ENCODE measurements at places on chromosomes 11 and 22.

GRCh38 chr11:86435711-86436110, 61.0 kb downstream of the CCDC81 start:
- no peak for DNase-seq

DNA sequence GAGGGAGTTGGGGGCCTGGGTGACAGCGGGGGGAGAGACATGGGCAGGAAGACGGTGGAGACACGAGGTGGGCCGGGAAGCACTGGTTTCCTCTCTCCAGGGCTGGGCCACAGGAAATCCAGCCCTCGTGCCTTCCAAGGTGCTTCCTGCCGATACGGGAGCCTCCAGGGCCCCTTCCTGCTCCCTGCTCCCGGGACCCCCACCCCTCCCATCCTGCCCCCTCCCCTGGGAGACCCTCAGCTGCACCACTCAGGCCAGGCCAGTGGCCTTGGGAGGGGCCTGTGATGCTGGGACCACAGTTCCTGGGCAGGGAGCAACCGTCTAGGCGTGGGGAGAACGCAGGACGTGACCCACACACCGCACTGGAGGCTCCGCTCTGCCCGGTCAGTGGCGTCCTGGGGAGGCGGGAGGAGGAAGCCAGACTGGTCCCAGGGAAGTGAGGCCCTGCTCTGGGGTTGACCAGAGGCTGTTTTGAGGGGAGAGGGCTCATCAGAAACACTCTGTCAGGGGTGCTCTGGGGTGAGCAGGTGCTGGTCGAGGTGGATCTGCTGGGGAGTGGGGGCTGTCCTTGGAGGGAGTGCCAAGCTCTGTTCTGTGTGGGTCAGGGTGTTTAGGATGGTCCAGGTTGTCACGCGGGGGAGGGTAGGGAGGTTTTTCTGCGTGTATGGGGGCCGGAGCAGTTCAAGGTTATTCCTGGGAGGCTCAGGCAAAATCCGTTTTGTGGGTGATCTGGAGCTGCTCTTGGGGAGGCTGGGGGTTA, at the start of gene SHANK3:
TSS of gene SHANK3 (plus strand) at position 353 of the 760 bp plus-strand sequence.
- no peak for DNase-seq

- no peak for DNase-seq
Observed at GRCh38 chr11:86149792-86150191, 80.9 kb upstream of the PICALM start.

DNA sequence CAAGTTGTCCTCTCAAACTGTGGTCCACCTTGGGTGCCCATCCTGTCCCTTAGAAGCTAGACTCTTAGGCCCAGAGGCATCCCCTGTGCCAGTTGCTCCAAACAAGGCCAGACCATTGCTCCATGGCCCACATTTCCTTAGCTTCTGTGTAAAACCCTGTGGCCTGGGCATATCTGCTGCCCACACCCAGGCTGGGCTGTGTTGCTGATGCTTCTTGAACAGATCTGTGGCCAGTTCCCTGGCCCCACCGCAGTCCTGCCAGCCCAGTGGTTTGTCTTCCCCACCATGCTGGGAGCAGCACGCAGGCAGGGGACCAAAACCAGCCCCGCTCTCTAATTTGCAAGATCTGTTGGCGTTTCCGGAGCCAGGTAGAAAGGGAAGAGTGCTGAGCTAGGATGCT, 72.2 kb downstream of the CSNK2A3 start:
- DNase-seq: no peak

DNA sequence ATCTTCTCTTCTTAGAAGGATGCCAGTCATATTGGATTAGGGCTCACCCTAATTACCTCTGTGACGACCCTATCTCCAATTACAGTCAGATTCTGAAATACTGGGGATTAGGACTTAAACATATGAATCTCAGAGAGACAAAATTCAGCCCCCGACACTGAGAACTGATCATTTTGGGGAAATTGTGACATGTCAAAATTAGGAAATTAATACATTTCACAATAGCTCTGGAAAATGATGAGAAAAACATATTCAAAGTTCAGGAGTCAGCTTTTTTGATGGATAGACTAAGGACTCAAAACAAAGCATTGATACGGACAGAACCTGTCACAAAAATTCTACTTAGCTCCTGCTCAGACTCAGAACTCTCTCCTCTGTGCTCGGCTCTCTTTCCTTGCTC, 40.8 kb downstream of the COMMD9 start:
- no peak for DNase-seq

- no peak for DNase-seq
Observed at GRCh38 chr11:66864924-66865697, 8.2 kb downstream of the LRFN4 start.

DNA sequence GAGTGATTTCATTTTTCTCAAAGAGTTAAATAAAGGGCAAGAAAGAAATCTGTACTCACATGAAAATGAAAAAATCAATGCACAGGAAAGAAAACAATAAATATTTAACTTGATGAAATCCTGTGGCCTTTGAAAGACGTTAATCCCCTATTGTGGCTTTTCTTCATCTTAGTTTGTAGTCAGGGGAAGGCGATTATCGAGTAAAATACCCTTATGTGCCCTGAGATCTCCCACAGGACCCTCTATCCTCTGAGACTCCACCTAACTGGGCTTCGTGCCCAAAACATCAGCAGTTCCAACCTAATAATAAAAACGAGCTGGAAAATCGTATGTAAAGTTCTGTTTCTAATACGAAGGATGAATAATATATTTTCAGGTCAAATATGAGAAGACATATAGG, 208.2 kb upstream of the ZC3H12C start:
- no peak for DNase-seq

DNA sequence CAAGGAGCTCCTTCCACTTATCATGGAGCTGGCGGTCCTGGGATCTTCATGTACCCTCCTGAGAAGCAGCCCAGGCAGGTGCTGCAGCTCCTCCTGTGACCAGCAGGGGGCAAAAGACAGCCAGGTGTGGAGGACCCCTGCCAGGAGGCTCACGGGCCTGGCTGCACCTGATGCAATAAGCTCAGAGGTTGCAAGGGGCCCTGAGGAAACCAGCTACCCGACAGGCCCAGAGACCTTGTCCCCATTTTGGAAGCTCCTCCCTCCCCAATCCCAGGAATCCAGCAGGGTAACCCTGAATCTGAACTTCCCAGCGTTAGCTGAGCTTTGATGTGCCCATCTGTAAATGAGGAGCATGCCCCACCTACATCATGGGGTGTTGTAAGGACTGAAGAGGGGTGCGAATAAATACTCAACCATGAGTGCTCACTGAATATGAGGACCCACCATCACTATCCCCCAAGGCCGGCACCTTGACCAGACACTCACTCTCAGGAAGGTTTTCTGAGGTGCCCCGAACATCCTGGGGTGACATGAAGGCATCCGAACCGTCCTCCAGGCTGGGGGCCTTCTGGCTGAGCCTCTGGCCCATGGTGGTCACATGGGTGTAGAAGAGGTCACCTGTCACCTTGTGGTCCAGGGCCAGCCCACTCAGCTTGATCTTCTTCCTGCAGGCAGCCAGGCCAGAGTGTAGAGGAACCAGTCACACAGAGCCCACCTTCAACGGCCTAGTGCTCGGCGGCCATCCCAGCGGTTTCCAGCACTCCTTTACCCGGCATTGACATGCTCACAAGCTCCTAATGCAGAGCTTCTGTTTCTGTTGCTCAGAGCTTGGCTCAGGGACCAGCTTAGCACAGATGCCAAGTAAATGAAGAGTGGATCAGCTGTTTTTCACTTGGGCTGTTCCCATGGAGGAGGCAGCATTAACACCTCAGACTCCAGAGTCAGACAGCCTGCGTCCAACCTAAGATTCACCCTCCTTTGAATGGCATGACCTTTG, 21.7 kb downstream of the SLC43A1 start:
- DNase-seq: no peak

GRCh38 chr11:11363674-11364073, 10.6 kb upstream of the CSNK2A3 start:
- no peak for DNase-seq

DNA sequence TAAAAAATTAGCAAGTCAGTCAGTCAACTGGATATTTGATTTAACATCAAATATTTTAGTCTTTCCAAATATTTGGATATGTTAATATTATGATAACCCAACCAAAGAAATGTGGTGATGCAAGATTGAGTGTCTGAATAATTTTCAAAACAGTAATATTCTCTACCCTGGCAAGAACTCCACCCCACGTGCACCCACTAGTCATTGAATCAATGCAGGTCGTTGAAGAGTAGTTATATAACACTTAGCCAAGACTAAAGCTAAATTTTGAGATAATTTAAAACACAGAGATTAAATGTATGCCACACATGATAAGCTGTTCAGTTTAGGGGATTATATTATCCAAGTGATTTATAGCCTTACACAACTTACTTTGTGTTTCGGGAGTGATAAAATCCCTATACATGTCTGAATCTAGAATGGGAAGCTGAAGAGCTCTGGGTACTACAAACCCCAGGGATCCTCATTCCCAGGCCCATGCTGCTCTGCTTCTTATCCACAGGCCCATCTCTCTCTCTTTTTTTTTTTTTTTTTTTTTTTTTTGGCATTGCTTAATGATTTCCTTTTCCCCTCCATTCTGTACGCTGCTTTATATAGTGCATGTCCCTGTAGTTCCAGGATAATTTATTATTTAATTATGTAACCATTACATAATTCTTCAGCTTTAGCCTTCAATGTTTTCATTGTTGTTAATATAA, 392.9 kb downstream of the NTM start:
- no peak for DNase-seq

DNA sequence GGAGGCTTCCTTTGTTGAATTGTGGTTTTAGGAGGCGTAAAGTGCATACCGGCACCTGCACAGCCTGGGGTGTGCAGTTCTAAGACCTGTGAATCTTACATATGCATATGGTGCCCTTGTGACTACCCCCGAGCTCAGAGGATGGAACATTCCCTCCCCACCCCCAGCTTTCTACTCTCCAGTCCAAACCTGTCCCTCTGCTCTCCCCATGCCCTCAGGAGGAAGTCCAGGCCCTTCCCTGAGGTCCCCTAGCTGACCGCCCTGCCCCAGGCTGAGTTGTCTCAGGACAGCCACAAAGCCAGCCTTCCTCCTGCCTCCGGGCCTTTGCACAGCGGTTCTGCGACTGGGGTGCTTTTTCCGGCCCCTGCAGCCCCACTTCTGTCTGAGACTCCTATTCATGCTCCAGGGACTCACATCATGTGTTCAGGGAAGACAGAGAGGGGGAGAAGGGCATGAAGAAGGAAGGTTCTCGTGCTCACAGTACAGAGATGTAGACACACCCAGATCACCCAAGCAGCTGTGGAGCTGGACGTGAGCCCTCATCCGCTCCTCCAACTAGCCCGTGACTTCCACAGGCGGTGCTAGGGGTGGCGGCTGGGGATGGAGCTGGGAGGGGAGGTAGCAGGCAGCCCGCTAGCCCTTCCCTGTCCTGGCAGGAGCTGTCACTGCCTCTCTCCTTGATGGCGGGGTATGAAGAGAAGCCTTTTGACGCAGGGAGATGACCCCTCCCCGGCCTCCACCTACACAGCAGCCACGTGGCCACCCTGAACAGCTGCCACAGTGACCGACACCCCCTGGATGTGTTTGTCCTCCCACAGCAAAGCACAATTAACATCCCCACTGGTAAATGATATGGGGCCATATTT, 50.8 kb downstream of the FLRT1 start:
- DNase-seq: no peak

DNA sequence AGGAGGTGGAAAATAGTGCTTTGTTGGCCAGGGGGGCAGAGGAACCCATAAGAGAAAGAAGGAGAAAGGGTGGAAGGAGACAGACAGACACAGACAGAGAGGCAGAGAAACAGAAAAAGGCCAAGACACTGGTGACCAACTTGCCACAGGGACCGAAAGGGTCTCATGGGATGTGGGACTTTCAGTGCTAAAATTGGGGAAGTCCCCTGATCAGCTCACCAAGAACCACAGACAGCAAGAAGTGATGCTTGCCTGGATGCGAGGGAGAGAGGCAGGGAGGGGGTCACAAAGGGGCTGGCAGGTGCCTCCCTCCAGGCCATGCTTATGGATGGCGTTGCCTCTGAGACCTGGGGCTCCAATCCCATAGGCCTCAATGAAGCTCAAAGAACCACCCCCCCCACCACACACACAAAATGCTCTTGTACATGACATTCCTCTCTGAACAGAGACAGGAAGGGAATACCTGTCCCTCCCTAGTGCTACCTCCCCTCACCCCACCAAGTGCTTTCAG, 413.4 kb downstream of the MN1 start:
- DNase-seq: no peak

DNA sequence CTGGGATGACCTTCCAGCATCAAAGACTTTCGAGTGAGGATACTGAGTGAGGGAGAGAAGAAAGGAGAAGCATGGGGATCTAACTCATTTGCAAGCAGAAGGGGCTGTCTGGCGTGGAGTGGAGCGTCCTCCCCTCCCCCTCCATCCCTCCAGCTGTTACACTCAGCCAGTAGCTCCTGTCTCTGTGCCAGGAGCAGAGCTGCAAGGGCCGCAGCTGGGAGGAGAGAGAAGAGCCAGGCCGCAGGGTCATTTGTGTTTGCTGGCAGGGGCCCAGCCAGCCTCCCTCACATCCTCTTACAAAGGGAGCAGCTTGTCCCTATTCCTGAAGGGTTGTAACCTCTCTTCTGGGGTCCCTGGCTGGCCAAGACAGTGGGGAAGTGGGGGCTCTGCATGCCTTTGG, 57.9 kb downstream of the NECTIN1 start:
- no peak for DNase-seq

DNA sequence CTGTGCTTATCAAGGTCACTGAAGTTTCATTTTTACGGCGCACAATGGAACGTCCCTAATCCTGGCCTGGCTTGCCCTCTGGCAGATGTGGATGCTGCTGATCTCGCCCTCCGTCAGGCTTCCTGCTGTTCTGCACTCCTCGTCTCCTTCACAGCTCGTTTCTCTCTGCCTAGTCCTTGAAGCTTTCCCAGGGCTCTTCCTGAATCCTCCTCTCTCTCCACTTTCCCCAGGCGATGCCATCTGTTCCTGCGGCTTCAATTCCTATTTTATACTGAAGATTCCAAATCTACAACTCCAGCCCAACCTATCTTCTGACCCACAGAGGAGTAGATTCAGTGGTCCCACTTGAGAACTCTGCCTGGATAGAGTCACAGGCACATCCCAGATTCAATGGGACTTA, 14.2 kb downstream of the SLC22A8 start:
- DNase-seq: no peak

- no peak for DNase-seq
Observed at GRCh38 chr11:65338676-65339075, 5.0 kb downstream of the DPF2 start.

- no peak for DNase-seq
Observed at GRCh38 chr11:64614917-64615316, 23.9 kb downstream of the SLC22A12 start.

DNA sequence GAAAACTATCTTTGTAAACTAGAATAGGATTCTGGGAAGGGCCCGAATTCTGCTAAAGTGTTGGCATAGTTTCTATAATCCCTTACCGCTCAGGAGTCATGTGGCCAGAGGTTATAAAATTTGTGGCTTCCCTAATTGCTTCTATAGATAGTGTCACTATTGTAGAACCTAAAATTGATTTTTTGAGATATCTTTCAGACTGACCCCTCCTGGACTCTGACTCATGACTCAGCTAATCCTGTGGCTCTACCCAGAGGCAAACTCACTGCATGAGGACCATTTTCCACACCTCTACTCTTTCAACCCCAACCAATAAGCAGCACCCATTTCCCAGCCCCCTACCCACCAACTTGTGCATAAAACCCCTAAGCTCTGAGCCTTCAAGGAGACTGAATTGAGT, 61.8 kb upstream of the PRSS23 start:
- DNase-seq: no peak

GRCh38 chr11:119974467-119974866, 163.4 kb downstream of the TRIM29 start:
- DNase-seq: no peak

GRCh38 chr22:17997456-17997855, 26.9 kb downstream of the MICAL3 start:
- DNase-seq: no peak

GRCh38 chr11:71461696-71462095, 8.7 kb downstream of the NADSYN1 start:
- no peak for DNase-seq

GRCh38 chr22:35997438-35997837, 31.2 kb downstream of the RBFOX2 start:
- DNase-seq: no peak
